ENCODE measurements at places on chromosomes 16 and 17.

DNA sequence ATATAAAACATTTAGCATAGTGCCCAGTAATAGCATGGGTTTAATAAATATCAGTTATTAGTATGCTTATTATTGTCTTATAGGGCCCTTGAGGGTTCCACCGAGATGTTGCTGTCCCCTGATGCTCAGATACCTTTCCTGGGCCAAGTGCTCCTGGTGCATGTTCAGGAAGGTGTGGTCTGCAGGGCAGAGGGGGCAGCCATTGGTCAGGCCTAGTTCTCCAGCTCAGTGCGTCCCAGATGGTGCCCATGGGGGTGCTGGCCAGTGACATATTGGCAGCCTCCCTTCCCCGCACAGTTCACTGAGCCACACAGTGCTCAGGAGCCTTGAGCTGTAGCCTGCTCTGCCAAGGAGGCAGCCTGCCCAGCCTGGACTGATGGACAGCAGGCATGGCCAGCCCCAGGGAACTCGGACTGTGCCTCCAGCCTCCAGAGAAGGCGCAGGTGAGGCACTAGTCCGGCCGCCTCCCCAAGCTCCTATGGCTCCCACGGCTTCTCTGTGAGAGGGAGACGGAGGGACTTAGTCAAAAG, 7.7 kb upstream of the GRIN2A start:
- DNase-seq = no peak

DNA sequence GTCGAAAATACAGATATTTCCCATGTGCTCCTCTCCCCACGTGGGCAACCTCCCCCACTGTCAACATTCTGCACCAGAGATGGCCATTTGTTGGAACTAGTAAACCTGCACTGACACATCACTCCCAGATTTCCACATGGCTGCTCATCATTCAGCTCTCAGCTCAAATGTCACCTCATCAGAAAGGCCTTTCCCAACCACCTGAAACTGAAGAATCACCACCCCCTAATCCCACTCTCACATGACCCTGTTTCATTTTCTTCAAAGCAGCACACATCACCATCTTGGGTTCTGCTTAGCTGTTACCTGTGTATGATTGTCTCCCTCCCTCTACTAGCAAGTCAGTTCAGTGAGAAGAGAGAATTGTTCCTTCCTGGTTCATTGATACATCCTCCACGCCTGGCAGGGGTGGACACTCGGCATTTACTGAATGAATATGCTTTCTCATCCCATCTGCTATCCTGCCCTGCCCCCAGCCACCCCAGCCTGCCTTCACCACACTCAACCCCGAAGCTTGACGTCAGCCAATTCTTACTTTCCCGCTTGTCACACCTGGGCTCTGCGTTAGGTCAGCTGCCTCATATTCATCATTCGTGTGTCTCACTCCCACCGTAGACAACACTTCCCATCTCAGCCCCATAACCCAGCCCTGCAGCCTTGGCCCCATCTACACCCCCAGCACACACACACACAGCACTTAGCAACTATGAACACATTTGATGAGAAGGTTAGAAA, 1.5 kb downstream of the C17orf114 start:
- peak; percentile 58 for DNase-seq

DNA sequence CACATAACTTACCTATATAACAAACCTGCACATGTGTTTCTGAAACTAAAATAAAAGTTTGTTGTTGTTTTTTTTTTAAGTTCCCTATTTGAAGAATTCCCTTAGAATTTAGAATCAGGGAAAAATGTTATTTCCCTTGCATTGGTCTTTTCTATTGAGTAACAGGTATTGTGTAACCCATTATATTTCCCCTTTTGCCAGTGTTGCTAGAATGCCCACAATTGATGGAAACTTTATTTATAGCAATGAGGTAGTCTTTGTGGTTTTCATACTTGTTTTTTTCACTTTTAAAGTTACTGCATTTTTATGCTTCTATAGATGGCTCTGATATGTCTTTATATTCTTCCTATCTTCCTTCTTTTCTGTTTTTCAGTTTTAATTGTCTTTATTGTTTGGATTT, 3.9 kb downstream of the NLRP1 start:
- DNase-seq = no peak

DNA sequence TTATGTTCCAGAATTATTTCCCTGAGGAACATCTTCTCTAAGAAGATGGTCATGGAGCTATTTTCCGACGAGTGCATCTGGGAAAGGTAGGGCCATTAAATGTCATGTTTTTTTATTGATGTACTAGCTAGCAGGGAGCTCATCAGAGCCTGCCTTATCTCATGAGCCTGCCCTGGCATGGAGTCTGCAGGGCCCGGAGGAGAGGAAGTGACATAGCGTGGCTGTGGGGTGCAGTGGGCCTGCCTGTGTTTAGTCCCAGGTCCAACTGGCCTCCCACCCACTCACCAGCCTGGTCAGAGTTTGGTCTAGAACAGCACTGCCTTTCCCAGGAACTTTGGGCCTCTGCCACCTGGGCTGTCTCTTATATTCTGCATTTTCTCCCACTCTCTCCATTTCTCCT, 389.8 kb downstream of the SNX29 start:
- DNase-seq = no peak

DNA sequence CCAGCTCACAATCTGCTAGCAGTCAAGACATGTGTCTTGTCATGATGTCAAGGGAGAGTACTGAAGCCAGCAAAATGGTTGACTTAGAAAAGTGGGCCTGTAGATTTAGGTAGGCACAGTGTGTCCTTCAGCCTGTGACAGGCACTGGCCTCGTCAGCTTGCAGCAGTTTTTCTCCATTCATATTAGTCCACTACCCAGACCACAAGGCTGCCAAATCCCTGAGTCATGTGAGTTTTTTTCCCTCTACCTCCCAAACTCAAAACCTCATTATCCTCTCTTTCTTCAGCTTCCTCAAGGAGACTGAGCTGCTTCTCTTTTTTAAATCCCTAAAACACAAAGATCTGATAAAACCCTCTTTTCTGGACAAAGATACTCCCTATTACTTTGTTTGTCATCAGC, 102.6 kb upstream of the HS3ST3A1 start:
- no peak for DNase-seq

DNA sequence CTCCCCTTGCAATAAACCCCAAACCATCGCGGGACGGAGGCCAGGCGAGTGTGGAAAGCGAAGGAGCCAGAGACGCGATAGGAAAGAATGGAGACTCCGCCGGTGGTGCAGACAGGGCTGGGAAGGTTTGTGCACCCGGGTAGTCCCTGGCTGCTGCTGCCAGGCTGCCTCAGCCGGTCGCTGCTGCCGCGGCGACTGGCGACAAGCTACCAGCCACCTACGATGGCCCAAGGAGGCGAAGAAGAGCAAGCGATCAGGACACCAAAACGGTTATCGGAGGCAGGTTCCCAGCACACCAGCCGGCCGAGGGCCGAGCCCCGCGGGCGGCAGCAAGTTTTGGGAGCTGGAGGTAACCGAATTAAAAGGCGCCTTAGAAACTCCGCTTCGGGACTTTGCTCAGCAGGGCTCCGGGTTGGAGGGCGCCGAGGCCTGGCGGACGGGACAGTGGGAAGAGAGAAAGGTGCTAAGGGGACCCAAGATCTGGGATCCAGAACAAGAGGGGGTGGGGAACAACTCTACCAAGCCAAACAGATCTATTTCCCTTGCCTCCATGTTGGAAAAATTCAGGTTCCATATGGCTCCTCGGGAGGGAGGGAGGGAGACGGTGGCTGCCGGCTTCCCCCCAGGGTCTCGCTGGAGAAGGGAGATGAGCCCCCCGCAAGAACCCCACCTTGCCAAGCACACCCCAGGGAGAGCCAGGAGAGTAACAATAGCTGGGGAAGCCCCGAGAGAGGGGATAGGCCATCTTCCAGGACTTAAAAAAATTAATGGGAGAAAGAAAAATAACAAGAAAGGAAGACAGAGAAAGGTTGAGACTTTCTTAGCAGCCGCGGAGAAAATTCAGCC, 9.7 kb upstream of the HOXB2 start:
- no peak for DNase-seq

- DNase-seq = no peak
These were observed 159.9 kb upstream of the GSE1 start for GRCh38 chr16:85453194-85453678.

- DNase-seq = no peak
These were observed 56.6 kb upstream of the BCAR1 start for GRCh38 chr16:75308011-75308410.

DNA sequence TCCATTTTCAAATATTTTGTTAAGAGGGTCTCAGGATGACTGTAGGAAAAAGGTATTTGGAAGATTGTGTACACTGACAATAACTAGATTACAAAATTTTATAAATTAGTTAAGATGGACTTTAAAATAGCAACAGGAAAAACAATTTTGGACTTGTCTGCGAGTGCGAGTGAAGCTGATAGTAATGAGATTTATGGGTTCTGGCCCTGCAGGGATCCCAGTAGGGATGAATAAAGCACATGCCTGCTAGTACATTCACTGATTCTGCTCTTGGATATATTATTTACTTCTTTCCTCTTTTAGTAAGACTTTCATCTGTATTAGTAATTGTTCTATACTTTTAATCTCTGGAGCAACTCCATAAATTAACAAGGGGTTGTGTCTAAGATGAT, 28.2 kb downstream of the PRKCA start:
- no peak for DNase-seq

DNA sequence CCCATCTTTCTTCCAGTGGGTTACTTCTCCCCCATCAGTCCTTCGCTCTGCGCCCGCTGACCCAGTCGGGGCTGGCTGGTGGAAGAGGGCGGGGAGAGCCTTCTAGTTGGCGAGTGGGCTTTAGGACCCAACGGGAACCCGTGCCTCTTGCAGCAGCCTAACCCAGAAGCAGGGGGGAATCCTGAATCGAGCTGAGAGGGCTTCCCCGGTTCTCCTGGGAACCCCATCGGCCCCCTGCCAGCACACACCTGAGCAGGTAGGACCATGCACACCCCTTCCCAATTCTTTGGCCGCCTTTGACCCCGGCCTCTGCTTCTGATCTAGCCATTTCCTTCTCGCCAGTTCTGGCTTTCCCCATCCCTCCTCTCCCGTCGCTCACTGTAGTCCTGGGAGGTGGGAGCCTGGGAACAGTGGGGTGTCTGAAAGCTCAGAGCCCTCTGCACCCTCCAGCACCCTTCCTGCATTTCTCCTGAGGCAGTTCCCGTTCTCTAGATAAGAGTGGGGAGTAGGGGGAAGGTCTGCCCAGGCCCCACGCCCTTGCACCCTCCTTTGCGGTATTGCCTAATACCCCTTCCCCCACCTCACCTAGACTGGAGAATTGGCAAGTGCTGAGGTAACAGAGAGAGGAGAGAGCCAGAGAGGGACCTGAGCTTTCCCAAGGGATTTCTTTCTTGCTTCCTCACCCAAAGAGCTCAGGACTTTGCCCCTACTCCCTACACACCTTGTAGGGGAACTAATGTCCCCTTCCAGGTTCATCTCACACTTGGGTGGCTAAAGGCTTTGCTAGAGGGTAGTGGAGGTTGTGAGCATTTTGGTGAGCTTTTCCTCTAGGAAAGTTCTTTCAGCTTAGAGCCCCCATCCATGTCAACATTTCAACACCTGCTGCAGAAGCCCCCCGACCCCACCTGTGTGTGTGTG, at the start of gene RARA:
RARA (plus strand) TSS at position 150 of the 918 bp plus-strand sequence. CDS start 22,039 bp downstream, outside the sequence.
- DNase-seq = peak; percentile 35

DNA sequence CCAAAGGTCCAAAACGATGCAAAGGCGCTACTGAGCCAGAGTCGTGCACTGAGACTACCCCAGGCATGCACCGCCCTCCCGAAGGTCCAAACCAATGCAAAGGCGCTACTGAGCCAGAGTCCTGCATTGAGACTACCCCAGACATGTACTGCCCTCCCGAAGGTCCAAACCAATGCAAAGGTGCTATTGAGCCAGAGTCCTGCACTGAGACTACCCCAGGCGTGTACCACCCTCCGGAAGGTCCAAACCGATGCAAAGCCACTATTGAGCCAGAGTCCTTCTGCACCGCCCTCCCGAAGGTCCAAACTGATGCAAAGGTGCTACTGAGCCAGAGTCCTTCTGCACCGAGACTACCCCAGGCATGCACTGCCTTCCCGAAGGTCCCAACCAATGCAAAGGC, 27.1 kb downstream of the SLC43A2 start:
- DNase-seq = no peak

- DNase-seq = no peak
These were observed 16.8 kb upstream of the FZD2 start for GRCh38 chr17:44540246-44541084.

DNA sequence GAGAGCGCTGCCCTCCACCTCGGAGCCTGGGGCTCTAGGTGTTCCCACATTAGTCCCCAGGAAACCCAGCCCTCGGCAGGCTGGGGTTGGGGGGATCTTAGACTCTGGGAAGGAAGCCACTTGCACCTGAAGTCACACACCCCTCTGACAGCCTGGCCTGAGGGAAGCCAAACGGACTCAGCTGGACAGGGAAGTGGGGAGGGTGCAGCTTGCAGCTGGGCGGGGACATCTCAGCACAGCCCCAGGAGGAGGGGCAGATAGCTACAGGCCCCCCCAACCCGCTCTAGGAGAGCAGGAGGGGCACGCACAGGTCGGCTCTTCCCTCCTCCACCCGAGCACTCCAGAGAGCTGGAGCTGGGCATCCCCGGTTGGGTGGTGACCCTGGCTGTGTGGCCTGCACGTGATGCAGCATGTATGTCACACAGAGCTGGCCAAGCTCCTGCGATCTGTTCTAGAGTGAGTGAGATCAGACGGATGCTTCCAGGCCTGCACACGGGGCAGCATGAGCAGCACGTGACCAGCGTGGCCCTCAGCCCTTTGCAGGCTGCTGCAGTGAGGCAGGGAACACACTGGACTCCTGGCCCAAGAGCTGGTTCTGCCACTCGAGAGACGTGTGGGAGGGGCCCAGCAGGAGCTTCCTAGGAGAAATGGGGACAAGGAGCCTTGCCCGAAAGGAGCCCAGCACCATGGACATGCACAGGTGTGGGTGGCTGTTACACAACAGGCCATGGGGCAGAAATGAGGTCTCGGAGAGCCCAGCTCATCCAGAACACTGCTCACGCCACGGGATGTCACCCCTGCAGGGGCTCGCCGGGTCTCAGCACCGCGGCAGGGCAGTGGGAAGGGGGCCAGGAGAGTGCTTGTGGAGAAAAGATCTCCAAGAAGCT, 15.4 kb downstream of the KIFC3 start:
- no peak for DNase-seq

DNA sequence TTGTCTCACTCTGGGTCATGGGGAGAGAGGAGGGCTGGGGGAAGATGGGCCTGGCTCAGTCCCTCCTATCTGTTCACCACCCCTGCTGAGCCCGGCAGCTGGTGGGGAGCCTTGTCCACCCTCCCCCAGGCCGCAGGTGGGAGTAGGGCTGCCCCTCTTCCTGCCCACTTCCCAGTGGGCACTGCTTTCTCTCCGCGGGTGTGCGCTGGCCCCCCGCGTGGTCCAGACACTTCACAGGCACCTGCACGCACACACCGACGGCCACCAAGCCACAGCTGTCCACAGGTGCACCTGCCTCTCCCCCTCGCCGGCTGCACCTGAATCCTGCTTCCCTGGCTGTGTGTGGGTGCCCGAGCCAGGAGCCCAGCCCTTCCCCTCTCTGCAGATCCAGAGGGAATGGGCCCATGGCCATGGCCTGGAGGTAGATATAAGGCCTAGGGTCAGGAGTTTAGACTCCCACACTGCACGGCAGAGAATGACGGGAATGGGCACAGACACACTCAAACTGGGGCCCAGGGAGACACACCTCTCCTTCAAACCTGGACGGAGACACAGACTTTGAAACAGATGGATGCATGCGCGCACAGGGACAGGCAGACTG, 2.0 kb downstream of the NHERF2 start:
- DNase-seq = no peak

- peak; percentile 8 for DNase-seq
These were observed 35.0 kb downstream of the NMT1 start for GRCh38 chr17:45096141-45096540.
